ENCODE measurements at places on chromosomes 5 and 9.
A peak's percentile ranks its signal among the peaks of the same experiment; 100 is the strongest.

DNA sequence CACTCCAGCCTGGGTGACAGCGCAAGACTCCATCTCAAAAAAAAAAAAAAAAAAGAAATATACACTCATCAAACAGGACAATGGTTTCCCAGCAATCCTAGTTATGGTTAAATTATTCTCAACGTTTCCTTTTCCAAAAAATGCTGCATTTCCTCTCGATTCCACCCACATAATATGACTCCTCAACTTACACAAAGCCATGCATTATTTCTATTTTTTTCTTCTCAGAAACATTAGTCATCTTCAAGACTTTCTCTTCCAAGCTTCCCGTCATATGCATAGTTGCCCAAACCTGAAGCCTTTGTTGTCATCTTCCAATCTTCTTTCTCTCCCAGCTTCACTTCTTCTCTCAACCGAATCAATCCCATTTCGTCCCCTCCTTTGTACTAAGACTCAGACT, 61.4 kb upstream of the RANBP6 start:
- no peak for DNase-seq

DNA sequence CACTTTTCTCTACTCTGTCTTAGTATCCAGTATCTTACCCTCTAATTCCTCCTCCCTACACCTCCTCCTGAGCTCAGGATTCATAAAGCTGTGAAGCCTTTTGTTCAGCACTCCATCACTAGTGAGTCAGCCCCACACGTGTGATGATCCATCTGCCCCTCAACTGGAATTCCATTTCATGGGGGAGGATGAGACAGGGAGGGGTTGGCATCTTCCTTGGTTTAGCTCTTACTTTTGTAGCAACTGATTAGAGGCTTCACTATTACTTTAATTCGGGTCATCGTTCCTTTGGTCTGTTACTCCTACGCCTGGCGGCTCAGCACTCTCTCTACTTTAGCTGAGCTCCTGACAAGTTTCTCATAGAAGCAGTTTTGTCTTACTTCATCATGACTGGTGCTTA, 11.8 kb downstream of the BTNL8 start:
- no peak for DNase-seq

DNA sequence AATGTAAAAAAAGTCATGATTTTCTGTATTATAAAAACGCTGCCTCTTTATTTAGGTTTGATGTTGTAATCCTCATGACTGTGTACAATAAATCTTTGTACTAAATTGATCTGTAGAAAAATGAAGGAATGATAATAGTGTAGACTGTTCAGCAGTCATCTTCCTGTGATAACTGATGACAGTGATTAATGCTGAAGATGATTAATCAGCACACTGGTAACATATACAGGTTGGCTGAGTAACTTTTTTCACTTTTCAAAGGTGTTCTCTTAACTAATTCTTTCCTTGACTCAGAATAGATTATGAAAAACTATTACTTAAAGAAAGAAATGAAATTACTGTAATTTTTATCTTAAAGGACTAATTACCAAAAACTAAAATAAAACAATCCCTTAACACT, 122.5 kb downstream of the RFX3 start:
- no peak for DNase-seq

GRCh38 chr5:89289604-89290003, 406.6 kb upstream of the MEF2C start:
- no peak for DNase-seq

GRCh38 chr9:17063535-17064135, 71.2 kb upstream of the CNTLN start:
- DNase-seq, result peak; percentile 15

GRCh38 chr9:93869088-93869487, 86.1 kb downstream of the BARX1 start:
- no peak for DNase-seq

DNA sequence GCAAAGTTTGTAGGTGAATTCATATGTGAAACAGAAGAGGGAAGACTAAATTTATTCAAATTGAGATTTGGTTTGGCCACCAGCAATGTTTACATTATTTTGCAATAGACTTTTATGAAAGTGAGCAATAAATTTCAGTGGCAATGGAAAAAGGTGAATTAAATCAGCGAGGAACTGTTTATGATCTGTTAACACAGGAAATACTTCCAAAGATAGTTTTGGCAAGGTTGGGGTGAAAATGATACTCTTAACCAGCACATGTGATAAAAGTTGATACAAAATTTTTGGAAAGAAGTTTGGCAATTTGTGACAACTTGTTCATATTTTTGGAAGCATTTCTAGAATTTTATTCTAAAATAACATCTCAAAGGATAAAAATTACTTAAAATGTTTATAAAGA, 119.8 kb downstream of the ARHGEF28 start:
- DNase-seq, result no peak

DNA sequence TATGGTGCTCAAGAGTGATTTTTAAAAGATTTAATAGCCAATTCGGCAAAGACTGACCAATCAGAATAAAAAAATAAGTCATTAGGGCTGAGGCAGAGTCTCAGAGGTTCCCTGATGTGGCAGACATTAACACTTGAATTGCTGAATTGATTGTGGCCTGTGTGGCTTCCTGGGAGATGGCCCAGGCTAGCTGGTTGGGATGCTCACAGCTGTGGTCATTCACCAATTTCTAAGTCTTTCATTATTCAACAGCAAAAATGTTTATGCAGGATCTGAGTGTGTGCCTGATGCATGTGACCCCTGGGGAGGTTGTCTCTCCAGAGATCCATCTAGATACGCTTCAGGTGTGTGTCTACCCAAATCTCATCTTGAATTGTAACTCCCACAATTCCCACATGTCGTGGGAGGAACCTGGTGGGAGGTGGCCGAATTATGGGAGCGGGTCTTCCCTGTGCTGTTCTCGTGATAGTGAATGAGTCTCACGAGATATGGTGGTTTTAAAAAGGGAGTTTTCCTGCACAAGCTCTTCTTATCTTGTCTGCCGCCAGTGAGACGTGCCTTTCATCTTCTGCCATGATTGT, 632.6 kb upstream of the SEMA6A start:
- DNase-seq, result no peak

GRCh38 chr5:3393122-3393919, 202.3 kb upstream of the IRX1 start:
- no peak for DNase-seq

GRCh38 chr9:14573319-14573718, 119.9 kb downstream of the ZDHHC21 start:
- no peak for DNase-seq

DNA sequence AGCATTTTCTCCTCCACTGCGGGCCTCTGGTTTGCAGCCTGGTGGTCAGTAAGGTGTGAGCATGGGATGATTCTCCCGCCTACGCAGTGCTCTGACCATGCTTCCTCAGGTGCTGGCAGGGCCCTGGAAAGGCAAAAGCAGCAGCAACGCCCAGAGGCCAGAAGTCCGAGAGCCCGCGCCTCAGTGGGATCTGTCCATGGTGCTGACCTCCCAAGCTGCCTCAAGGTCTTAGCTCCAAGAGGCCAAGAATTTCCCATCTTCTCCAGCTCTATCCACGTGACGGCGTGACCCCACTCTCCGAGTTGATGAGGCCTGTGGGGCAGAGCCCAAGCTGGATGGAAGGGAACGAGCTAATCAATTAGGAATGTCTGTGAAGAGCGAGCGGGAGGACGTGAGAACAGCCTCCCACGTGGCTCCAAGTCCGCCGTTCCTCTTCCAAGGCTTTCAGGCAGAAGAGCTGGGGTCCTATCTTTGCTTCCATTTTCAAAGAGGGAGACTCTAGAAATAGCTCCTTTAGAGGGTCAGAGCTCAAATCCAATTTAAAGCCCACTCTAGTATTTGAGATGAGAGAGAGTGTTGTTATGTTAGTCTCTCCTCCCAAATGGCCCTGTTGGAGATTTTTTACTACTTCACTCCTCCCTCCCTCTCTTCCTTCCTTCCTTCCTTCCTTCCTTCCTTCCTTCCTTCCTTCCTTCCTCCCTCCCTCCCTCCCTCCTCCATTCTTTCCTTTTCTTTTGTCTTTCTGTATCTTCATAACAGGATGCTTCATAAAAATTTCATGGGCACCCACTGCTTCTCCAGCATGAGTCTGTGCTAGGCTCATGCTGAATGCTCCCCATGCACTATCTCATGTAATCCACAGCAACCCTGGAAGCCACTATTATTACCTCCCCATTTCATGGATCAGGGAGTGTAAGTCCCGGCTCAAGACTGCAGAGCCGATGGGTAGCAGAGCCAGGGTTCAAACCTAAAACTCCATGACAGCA, 69.3 kb downstream of the OLFM1 start:
- peak; percentile 24 for DNase-seq

DNA sequence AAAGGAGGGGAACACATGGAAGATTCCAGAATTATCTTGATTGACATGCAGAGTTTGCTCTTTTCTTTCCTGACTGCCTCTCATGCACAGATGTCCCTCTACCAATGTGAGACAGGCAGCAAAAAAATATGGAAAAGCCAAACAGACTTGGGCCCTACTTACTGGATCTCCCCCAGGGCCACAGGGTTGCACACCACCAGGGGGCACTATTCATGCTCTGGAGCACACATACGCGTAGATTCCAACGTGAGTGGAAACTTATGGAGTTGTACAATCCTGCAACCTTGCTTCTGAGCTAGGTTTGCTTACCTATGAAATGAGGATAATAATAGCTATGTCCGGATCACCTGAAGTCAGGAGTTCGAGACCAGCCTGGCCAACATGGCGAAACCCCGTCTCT, 319.5 kb downstream of the ARHGEF28 start:
- peak; percentile 22 for DNase-seq

DNA sequence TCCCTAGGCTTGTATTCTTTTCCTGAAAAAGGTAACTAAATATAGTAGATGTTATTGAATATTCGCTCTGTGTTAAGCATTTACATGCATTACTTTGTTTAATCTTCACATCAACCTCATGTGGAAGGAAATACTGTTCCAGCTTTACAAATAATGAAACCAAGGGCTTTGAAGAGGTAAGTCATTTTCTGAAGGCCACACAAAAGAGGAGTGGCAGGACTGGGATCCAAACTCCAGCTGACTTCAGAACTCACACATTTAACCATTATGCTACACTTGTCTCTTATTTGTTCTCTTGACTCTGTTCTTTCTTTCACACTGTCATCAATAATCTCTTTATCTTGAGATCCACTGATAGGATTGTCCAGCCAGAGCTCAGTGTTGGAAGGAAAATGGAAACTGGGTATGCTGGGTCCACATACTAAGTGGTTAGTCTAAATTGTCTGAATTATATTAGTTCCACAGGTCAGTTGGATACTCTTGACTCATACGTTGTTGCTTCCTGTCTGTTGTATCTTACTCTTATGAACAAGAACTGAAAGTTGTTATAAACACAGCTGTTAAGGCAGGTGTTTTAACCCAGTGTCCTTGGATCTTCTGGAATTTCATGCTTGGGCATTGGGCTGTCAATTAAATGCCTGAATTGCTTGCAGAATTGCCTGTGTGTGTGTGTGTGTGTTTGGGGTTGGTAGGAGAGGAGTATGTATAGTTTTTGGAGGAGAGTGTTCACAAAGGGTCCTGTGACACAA, 65.6 kb downstream of the TLE4 start:
- DNase-seq, result no peak

DNA sequence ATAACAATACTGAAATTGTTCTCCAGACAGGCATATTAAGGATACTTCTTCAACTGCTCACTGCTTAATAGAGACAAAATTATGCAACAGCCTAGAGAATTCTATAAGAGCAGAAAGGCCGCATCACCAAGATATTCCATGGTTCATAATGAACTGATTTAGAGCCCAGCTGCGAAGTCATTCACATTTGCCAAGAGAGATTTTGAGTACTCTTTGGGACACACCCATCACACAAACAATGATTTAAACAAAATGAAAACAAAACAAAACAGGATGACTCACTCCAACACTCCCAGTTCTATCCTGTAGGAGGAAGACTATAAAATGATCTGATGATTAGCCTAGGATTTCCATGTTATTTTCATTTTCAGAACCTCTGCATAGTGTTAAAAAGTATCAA, 145.7 kb upstream of the GNA14 start:
- no peak for DNase-seq

Data from activated CD4-positive, alpha-beta T cell treated with anti-CD3 and anti-CD28 coated beads, Interleukin-2, amount 10 ng/mL, durations not matched to agents 7 days and 5 days (primary cell).